ENCODE measurements at places on chromosomes 1 and 21. TPM values are rescaled to one million over a fixed set of nuclear protein-coding genes. Genes with fewer than 3 reads are reported as not detected.

S100A16 gene
- 470 TPM for total RNA-seq

BCAS2 gene
- 56.2 TPM for total RNA-seq

PCSK9 gene
- 0.46 TPM for total RNA-seq

DCST2 gene
- total RNA-seq: not detected

ATP1A1 gene
- total RNA-seq: 159 TPM

FMO5 gene
- total RNA-seq: 0.76 TPM

Measured in epithelial cell of umbilical artery (primary cell).